ENCODE measurements at places on chromosomes 2 and 18.

GRCh38 chr18:28110924-28111323 is 66.0 kb downstream of the CDH2 start:
- no peak for DNase-seq

DNA sequence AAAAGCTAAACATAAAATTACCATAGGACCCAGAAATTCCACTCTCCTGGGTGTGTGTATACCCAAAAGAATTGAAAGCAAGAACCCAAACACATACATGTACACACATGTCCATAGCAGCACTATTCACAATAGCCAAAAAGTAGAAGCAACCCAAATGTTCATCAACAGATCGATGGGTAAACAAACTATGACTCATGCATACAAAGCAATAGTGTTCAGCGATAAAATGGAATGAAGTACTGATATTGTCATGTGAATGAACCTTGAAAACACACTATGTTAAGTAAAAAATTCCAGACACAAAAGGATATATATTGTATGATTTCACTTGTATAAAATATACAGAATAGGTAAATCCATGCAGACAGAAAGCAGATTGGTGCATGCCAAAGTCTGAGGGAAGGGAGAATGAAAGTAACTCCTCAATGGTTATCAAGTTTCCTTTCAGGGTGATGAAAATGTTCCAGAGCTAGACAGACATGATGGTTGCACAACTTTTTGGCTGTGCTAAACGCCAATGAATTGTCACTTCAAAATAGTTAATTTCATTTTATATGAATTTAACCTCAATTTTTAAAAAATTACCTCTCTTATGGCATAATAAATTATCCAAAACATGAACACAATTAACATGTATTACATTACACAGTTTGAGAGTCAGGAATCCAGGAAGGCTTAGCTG is 35.5 kb downstream of the GKN2 start:
- no peak for DNase-seq

DNA sequence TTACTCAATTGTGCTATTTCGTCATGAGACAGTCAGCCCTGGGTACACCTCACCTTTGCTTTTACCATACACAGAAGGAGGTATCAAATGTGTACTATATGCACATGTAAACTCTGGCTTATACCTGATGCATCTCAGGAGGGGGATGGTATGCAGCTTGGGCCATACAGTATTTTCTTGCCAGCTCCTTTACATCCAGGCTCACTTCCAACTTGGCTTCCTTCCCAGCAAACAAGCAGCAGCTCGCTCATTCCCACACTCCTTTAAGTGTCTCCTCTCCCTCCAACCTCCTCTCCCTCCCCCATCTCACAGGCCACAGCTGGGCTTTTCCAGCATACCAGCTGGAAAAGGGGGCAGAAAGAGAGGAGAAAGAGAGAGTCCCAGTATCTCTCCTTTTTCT is 9.6 kb downstream of the MARCHF4 start:
- DNase-seq, result no peak

- DNase-seq, result no peak
These were observed 55.2 kb downstream of the METTL4 start for GRCh38 chr18:2515908-2516625.

DNA sequence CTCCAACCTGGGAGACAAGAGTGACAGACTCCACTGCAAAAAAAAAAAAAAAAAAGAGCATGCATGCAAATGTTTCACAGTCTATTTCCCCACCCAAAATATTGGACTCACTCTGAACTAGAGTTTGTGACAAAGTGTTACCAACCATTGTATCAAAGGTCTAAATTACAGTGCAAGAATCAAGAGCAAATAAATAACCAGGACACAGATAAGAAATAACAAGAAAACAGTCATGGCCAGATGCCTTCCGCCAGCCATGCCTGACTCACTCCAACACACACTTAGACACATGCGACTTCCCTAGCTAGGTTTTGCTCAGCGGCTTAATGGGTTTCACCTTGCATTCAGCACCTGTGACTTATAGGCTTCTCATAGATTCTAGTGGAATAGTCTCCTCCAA is 62.8 kb downstream of the CYB5A start:
- DNase-seq, result no peak
